ENCODE measurements at places on chromosomes 11 and 22.

DNA sequence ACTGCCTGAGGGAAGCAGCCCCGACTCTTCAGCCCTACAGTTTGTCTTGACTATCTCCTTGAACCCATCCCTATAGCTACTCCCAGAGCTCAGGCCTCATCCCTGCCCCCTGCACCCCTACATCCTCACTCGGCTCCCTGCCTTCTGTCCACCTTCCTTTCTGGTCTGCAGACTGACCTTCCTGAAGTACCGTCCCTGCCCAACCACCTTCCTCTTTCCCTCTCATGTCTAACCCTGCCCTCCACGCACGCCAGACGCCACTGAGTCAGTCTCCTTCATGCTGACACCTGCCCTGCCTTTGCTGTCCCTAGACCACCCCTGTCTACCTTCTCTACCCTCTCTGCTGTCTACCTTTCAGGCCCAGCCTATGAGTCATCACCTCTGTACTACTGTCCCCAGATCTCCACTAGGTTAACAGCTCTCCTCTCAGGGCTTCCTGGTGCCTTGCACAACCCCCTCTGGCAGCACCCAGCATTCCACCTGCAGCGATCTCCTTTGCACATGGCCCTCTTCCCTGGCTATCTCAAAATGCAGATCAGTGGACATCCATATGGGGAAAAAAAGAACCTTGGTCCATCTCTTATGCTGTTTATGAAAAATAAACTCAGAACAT is 8.9 kb downstream of the KCTD21 start:
- no peak for DNase-seq

DNA sequence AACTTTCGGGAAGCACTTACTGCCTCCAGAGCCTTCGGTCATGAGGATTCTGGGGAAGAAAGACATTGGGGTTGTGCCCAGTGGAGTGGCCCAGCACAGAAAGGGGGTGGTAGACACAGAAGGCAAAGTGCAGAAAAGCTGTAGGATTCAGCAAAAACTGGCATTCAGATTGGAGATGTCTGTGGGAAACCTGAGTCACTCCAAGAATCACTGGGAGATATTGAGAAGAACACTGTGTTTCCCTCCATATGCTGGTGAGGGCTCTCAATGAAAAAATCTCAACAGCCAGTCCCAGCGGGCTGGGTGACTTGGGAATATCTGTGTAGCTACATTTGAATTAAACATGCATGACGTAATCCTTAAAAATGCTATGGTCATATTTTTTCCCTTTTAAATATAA is 61.2 kb upstream of the RCN1 start:
- no peak for DNase-seq

GRCh38 chr11:95444309-95445241 is 213.6 kb upstream of the SESN3 start:
- no peak for DNase-seq

GRCh38 chr11:78223320-78223954 is 34.7 kb downstream of the USP35 start:
- no peak for DNase-seq

DNA sequence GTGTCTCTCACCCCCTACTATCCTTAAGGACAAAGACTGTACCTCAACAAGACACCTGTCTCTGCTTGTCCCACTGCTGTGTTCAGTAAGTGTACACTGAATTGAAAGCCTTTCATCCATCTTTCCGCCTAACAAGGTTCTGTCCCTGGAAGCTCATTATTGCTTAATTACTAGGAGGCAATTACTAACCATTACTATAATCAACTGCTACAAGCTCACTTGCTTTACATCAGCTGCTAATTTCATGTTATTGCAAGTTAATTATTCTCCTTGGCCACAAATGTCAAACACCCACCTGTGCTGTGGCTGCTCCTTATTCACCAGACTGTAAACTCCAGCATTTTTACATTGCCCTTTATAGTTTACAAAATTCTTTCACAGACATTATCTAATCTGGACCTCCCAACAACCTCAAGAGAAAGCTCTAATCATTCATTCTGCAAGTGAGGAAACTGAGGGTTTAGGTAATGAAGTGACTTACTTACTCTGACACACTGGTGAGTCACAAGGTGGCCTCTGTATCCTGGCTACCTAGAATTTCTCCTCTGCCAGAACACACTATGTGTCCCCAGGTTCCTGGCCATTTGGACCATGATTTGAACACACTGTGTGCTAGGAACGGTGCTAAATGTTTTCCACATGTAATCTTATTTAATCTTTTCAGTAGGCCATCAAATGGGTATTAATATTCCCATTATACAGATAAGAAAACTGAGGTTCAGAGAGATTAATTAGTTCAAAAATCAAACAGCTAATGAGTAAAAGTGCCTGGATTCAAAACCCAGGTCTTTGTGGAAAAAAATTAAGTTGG is 66.7 kb downstream of the RAB30 start:
- no peak for DNase-seq

- DNase-seq: no peak
These were observed 78.8 kb downstream of the LINC01488 start for GRCh38 chr11:69560141-69560790.
